ENCODE measurements at places on chromosomes 3 and 15.

DNA sequence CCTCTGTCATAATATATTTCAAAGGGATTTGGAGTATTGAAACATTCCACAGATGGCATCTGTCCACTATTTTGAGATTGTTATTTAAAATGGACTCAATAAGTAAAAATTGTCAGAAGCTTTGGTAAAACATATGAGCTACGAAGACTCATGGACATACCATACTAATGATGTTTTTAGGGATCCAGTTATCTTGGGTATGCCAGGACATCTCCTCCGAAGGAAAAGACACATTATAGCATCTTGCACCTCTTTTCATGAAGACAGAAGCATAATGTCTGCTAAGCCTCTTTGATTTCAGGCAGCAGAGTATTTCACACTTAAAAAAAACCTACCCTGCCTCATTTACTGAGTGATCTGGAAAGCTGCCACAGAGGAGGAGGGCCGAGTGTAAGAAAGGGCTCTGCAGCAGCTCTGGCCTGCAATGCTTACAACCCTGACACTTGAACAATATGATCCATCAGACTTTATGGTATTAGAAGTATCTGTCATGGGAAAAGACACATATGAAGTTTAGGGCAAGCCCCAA, 284.8 kb downstream of the TUSC7 start:
- no peak for DNase-seq

GRCh38 chr15:82878325-82878724, 68.9 kb downstream of the WHAMM start:
- DNase-seq, result no peak

DNA sequence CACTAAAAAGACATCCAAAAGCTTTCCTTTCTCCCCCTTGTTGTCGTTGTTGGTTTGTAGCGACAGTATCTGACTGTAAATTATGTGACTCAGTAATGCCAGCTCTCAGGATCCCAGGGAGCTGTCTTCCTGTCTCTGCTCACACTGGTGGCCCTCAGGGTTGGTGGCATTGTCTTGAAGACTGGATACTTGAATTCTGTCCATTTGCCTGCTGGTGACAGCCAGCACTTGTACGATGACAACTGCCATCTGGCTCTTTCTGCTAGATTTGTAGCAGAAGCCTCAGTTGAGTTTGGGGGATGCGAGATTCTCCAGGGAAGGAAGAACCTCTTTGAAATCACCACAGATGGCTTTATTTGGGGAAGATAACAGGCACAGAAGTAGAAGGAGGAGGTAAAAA, 120.8 kb downstream of the ARPP21 start:
- no peak for DNase-seq

DNA sequence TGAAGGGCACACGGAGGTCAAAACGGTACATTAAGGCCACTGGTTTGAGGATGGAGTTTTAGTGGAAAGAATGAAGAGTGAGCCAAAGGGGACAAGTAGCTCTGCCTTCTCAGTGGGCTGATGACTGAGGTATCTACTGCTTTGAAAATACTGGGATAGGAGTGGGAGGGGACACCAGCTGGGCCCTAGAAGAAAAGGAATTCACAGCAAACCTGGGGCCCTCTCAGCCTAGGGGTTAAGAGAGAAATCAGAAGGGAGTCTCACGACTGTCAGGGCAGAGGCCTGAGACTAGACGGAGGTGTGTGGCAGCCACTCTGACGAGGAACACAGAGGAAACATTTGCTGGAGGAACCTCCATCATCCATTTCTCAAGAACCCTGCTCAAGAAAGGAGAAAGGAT, 75.1 kb downstream of the TNIK start:
- no peak for DNase-seq

DNA sequence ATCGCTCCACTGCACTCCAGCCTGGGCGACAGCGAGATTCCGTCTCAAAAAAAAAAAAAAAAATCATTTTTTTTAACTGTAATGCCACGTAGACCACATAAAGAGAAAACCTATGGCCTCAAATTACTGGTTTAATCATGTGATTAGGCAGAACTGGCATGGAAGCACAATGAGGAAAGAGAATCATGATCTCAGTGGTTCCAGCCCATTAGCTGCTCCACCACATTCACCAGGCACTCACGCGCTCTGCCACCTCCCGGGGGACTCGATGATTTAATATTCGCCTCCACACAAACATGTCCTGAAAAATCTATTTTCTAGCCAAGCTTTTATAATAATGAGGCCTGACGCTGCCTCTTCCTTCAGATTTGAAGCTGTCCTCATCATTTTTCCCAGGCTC, 204.7 kb downstream of the TBL1XR1 start:
- DNase-seq, result no peak

- no peak for DNase-seq
Measured at GRCh38 chr3:126135406-126136076, 44.8 kb downstream of the ALDH1L1 start.

GRCh38 chr3:67075295-67075694, 77.2 kb downstream of the KBTBD8 start:
- no peak for DNase-seq

- no peak for DNase-seq
Measured at GRCh38 chr15:100759106-100759505, 120.5 kb upstream of the ALDH1A3 start.
